Thymus (tissue), 14 donors: ENCODE measurements at places on chromosomes 16 and 17. TPM values are rescaled to one million over a fixed set of nuclear protein-coding genes. Genes with fewer than 3 reads are reported as not detected.

DNA sequence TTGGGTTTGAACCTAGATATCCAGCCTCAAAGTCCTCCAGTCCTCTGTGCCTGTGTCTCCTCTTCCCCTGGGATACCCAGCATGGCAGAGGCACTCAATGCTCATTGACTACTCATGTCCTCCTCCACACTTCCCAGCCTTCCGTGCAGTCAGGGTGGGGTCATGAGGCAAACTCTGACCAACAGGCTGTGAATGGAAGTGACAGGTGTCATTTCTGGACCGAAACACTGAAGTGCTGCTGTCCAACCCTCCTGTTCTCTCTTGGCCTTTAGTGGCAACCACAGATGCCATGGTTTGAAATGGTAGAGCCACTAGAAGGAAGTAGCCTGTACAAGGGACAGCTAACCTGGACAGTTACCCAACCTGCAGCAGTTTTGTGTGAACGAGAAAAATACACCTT is 46.7 kb upstream of the MAP3K14 start:
- no peak for DNase-seq

TRPV3 gene
- polyA plus RNA-seq = 0.98 TPM

SPHK1 gene
- polyA plus RNA-seq = 35.2 TPM

GRCh38 chr17:7922845-7923628 is 6.6 kb downstream of the KCNAB3 start:
- DNase-seq = no peak

- DNase-seq = no peak
Observed at GRCh38 chr17:80631142-80632045, 86.8 kb downstream of the RPTOR start.

- no peak for DNase-seq
Observed at GRCh38 chr17:66123163-66123562, 68.8 kb downstream of the CEP112 start.
